Stimulated activated CD4-positive, alpha-beta T cell treated with anti-CD3 and anti-CD28 coated beads, Interleukin-4, amount 100 ng/mL, for 4 hours (primary cell): ENCODE measurements at places on chromosomes 5 and 9.

DNA sequence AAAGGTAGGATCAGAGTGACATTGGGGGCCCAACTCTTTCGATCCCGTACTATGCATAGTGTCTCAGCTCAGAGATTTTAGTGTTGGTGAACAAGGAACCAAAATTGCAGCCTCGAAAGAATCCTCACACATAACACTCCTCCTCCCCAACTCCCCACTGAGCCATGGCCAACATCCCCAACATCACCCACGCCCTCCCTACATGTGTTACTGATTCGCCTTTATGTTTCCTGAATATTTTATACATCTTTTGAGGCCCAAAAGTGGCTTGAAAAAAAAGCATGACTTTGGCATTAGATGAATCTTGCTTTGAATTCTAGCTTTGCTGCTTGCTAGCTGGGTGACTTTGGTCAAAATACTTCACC is 45.2 kb downstream of the PLAC8L1 start:
- no peak for DNase-seq

DNA sequence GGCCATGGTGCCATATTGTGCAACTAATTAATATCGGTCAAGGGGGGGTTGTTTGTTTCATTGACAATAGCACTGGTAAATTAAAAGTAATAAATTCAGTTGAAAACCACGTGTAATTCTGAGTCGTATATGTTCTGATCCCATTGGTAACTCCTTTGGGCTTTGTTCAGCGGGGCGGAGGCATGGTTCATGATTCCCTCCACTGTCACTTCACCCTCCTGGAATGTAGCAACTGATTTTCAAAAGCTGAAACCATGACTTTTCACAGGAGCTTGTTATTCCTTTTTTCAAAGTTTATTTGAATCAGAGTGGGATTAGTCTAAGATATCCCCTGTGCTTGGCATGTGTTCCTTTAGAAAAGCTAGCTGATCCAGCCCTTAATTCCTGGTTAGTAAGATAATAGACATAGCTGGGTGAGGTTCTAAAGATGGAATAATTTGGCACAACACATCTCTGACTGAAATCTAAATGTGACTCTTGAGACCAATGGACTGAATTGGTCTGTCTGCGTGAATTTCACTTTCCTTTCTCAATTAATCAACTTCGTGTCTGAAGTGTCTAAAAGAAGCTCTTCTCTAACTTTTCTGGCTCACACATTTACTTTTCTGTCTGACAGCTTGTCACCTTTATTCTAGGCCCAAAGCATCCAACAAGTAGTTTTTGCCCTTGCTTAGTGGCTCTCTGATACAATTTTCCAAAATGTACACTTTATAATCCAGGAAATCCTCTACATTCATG is 185.7 kb upstream of the VCAN start:
- no peak for DNase-seq

DNA sequence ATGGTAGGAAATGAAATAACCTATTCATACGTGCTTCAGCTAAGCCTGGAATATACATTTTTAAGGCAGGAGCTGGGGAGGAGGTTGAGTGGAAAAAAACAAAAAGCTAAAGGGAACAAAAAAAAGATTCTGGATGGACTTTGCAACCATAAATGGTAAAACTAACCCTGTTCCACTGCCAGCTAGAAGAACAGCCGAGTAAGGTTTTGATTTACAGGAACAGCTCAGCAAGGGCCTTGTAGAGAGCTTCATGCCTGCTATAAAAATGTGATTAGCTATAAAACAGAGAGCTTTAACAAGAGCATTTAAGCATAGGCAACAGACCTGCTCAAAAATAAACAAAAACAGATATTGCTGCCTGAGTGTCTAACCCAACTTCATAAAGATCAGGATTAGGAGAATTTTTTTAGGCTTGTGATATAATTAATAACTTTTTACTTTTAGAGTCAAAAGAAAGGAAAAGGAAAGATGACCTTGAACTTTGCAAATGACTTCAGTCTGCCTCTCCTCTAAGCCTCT is 194.8 kb downstream of the FBXL7 start:
- no peak for DNase-seq

DNA sequence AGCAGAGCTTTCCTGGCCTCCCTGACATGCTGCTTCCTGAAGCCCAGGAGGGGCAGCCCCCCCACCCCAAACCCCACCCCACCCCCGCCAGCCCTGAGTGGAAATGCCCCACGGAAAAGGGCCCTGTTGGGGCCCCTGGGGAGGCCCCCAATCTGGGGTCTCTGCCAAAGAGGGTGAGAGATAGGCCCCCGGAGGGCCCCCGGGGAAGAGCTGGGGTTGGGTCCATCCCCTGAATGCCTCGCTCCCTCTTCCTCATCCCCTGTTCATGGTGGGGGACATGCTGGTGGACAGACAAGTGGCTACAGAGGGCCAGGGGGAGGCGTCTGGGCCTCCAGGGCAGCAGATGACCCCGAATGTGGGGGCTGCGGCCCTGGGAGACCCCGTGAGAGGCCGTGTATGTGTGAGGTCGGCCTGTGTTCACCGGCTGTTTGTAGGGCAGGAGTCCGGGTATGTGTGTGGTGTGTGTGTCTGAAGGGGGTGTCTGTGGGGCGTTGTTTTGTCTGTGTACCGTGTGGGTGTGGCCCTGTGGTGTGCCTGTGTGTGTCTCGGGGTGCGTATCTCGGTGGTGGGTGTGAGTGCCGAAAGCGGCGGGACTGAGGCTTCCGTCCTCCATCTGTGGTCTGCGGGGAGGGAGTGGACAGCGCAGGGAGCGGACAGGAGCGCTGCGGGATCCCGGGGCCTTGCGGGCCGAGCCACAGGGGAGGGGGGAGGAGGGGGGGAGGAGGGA is 11.3 kb downstream of the C9orf50 start:
- DNase-seq = no peak

DNA sequence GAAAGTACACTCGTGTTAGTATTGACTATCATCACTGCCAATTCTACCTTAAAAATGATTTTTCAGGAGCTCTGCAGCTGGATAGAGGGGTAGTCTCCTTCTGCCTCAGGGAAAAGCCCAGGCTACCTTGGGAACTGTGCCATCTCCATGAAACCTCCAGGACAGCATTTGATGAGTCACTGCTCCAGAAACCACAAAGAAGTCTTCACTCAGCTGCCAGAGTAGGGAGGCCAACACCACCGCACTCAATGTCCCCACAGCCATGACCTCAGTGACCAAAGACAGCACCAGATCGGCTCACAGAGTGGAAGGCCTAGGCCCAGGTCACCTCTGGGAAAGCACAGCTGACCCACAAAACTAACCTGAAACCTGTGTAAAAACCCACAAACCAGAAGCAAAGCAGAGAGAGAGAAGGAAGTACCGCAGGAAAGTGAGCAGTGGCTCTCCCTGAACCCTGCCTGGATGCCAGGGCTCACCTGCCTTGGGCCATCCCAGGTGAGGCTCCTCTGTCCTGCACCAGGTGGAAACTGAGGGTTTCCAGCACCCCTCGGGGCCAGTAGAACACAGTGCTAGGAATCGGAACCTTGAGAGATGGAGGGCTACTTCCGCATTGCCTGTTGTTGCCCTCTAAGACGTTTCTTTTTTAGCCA is 30.0 kb downstream of the S1PR3 start:
- DNase-seq = no peak

- no peak for DNase-seq
Measured at GRCh38 chr9:137866226-137867141, 11.1 kb upstream of the CACNA1B start.

GRCh38 chr5:12017007-12017406 is 112.8 kb upstream of the CTNND2 start:
- no peak for DNase-seq

DNA sequence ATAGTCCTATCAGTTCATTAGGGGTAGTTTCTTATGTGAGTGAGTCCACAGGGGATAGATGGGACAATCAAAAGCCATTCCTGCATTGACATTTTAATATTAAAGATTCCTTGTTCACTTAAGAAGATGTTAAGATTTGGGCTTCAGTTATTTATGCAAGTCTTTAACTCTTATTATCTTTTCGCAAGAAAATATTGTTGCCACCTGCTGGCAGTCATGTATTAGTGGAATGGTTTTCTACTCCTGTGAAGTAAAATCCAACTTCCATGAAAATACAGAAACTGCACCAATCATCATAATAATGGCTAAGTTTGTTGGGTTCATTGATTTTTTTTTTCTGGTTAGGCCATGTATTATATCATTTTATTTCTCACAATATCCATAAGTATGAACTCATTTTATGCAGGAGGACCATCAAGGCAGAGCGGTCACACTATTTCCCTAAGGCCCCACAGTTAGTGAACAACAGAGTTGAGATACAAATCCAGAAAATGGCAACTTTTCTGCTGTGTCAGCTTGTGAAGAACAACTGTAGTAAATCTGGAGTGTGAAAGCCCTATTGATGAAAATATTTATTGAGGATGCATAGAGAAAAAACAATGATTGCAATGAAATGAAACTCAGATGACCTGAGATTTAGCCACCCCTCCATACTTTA is 88.5 kb upstream of the TXNDC8 start:
- no peak for DNase-seq

DNA sequence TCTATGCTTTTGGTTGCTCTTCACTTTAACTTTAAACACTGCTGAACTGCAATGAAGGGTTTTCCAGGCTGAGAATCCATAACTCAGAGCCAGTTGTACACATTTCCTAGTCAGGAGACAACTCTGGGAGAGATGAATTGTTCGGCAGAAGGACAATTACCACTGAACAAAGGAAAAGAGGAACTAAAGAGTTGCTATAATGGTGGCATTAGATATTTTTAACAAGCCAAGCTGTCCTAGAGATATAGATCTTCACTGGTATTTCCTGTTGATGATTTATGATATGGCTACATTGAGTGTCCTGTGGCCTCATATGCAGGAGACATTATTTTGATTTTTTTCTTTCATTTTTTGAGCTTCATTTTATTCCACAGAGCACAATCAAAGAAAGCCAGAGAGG is 219.1 kb upstream of the PCSK5 start:
- no peak for DNase-seq

GRCh38 chr9:128211186-128211980 is 8.2 kb downstream of the DNM1 start:
- no peak for DNase-seq

DNA sequence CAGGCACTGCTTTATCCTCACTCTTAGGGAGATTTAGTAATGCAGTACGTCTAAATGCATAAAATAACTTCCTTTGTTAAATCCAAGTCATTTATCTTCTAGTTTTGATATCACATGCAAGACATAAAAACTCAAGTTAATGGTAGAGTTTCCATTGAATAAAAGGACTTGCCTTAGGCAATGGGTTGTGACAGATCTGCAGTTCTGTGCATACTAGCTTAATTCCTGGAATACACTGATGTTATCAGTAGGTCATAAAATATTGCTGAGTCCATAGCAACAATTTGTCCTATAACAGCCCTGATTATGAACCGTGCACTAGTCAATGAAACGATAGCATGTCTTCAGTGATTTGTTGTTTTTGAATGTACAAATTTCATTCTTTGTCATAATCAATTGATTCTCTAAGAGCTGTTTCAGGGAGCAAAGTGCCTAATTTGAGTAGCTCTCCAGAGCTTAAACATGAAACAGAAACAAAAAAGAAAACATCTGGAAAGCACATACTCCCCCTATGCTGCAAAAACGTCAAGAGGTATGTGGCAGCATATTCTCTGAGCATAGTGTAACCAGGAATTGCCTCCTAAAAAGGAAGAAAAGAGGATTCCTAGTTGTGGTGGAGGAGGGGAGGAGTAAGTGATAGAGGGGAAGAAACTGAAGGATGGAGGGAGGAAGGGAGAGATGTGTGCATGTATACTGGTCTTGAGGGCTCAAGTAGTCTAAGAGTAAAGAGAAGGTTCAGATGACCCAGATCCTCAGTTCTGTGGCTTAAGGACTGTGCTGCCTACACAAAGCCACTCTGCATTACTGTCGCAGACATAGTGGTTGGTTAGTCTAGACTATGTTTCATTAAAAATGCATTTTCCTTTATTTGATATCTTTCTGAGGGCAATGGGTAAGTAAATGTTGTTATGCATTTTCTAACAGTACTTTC is 589.2 kb downstream of the PRR16 start:
- no peak for DNase-seq

- no peak for DNase-seq
Measured at GRCh38 chr9:116760636-116761035, 73.5 kb downstream of the TRIM32 start.

- DNase-seq = no peak
Measured at GRCh38 chr5:7886849-7887475, 18.0 kb downstream of the MTRR start.

- DNase-seq = no peak
Measured at GRCh38 chr5:163563112-163563511, 57.7 kb downstream of the MAT2B start.

GRCh38 chr9:98989036-98990000 is 45.6 kb downstream of the COL15A1 start:
- DNase-seq = no peak
